ENCODE measurements at places on chromosomes 5 and 9. TPM values are rescaled to one million over a fixed set of nuclear protein-coding genes. Genes with fewer than 3 reads are reported as not detected.

- no peak for DNase-seq
Observed at GRCh38 chr5:53090229-53090628, 19.3 kb downstream of the MOCS2 start.

- DNase-seq = no peak
Observed at GRCh38 chr9:126916909-126917308, 2.3 kb downstream of the RALGPS1 start.

DNA sequence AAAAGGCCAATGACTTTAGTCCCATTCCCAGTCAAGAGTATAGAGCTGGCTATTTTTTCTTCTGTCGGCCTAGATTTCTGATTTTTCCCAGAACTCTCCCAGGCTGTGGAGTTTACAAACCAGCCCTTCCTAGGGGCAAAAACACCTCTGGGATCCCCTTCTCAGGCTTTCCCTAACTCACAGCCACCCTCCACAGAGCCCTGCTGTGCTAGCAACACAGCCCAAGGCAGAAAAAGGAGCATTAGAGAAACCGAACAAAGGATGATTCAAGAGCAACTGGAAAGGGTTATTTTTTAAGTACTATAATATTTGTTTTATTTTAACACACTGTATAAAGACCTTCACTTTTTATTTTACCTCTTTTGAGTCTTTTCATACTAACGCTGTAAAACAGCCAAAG, 234.8 kb downstream of the GLIS3 start:
- DNase-seq = no peak

The TAF1L gene
- total RNA-seq = 0.21 TPM

The FBN2 gene
- 215 TPM for total RNA-seq

The CATSPER3 gene
- not detected for total RNA-seq
